ENCODE measurements at places on chromosomes 3 and 15.

DNA sequence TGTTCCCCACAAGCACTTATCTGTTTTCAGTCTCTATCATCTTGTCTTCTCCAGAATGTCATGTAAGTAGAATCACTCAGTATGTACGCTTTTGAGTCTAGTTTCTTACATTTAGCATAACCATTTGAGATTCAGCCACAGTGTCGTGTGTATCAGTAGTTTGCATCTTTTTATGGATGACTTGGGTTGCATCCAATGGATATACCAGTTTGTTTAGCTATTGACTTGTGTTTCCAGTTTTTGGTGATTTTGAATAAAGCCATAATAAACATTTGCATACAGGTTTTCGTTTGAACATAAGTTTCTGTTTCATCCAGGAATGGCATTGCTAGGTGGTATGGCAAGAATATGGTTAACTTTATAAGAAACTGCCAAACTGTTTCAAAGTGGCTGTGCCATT, 12.1 kb downstream of the GRIP2 start:
- DNase-seq: no peak

DNA sequence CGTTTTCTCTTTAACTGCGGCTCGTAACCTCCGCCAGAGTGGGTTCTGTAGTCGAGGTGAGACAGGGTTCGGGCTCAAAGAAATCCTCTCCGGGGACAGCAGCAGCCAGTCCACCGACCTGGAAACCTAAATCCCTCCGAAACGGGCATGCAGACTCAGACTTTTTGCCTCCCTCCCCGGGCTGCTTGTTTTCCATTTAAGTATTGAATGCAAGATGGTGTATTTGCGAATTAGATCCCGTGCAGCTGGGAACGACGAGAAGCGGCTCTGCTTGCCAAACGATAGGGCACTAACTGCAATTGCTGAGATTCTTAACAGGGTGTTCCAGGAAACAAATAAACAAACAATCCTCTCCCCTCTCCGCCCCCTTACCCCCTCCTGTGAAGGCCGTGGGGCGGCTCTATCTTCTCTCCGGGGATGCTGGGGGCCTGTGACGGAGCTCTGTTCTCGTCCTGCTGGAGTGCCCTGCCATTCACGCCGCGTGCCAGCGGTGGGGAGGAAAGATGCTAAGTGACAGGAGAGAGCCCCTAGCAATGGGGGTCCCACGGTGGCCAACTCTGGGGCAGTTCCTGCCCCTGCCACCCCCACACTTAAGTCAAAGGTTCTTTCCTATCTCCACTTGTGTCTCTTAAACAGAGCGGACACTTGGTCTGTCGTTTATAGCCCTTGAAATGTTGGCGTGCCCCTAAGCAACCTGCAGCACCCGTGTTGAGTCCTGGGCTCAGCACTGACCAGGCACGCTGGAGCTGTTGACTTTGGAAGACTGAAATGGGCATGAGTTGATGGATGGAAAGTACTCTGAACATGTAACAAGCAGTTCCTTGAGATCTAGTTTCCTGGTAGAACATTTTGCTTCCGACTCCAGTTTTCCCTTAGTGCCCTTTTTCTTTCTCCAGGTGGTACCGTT, 1.3 kb upstream of the ETV5 start:
- peak; percentile 35 for DNase-seq

- peak; percentile 50 for DNase-seq
Observed at GRCh38 chr15:63630036-63630751, 33.0 kb downstream of the FBXL22 start.

DNA sequence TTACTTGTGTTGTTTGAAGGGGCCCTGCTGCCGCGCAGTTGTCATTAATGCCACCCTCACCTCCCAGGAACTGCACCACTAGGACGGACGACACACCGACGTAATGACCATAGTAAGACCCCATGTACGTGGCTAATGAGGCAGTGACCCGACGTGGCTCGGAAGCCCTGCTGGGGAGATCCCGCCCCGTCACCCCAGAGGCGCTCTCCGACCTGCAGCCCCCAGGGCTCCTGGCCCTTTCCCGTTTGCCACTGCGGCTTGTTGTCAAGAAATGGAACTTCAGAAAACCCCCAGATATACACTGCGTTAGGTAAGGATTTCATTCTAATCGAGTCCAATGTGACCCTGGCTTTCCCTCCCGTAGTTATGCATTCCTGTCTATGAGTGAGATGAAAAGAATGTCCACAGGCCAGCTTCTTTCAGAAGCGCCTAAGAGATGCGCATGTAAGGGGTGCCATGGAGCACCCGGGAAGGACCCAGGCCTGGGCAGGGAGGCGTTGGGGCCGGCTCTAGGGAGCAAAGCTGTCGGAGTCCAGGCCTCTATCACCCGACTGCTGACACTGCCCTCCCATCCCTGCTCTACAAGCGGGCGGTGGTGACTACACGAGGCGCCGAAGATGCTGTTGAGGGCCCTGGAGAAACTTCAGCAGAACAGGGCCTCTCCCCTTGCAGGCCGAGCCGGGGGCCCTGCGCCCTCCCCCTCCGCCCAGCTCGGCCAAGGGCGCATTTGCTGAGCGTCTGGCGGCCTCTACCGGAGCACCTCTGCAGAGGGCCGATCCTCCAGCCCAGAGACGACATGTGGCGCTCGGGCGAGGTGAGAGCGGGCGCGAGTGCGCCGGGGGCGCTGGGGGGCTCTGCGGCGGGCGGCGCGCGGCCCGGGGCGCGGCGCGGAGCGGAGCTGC, at the start of gene GABRA5:
Gene GABRA5, plus strand, starts transcription at position 765 of the 902 bp plus-strand sequence. CDS start 2,187 bp downstream, outside the sequence.
- DNase-seq: peak; percentile 43

DNA sequence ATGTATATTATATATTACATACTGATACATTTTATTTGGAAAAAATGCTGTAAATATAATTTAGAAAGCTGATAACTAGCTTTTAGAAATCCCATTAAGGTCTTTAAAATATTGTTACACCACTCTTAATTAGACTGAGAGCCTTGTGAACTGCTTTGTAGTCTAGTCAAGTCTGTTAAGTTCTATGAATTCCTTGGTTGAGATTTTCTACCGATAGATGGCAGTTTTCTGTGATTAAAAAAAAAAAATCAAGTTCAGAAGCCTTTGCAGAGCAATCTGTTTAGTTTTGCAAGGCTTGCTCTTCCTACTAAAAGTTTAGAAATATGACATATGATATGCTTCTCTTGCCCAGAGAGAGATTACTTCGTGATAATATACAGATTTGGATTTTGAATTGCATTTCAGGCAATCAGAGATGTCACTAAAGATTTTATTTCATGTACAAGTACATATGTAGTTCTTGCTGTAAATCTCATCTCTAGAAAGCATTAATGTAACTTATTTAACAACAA, 60.4 kb upstream of the SLITRK3 start:
- DNase-seq: no peak

DNA sequence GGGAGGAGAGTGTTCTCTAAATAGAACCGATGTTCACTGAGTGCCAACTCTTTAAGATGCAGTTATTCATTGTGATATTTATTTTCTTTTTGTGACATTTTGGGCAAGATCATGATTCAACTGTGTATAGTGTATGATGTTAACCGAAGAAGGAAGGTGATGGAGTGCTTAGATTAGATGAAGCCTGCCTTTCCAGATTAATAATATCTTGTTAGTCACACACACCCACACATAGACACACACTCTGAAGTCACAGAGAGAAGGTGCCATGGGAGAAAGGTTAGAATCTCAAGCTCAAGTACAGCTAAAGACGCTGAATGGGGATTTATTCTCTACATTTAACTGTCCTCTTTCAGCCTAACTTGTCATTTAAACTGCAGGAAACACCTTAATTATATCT, 77.0 kb downstream of the SLC9A9 start:
- DNase-seq: no peak

DNA sequence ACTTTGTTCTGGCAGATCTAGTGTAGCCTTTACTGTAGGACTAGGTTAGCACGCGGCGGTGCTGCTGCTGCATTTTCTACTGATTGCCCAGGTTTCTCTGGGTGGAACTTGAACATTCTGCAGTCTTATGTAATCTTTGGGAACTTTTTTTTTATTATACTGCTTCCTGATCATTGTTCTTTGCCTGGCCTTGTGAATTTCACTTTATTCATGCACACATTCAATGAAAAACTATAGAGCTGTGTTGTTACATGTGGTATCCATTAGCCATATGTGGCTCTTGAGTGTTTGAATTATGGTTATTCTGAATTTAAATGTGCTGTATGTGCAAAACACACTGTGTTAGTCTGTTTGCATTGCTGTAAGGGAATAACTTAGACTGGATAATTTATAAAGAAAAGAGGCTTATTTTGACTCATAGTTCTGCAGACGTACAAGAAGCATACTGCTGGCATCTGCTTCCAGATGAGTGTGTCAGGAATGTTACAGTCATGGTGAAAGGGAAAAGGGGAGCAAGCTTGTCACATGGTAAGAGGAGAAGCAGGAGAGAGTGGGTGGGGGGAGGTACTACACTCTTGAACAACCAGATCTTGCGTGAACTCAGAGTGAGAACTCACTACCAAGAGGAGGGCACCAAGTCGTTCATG, 26.5 kb downstream of the MEF2A start:
- no peak for DNase-seq

GRCh38 chr15:86588413-86588812, 508.7 kb downstream of the AGBL1 start:
- DNase-seq: no peak

DNA sequence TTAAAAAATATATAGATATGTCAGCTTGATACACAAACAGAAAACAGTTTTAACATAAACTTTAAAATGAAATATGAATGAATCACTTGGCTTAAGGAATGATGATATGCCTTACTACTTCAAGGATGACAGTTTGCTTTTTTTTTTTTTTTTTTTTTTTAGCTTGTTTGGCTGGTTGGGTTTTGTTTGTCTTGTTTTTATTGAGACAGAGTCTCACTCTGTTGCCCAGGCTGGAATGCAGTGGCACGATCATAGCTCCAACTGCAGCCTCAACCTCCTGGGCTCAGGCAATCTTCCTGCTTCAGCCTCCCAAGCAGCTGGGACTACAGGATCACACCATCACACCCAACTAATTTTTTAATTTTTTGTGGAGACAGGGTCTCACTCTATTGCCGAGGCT, 14.5 kb downstream of the LRRC2 start:
- no peak for DNase-seq

DNA sequence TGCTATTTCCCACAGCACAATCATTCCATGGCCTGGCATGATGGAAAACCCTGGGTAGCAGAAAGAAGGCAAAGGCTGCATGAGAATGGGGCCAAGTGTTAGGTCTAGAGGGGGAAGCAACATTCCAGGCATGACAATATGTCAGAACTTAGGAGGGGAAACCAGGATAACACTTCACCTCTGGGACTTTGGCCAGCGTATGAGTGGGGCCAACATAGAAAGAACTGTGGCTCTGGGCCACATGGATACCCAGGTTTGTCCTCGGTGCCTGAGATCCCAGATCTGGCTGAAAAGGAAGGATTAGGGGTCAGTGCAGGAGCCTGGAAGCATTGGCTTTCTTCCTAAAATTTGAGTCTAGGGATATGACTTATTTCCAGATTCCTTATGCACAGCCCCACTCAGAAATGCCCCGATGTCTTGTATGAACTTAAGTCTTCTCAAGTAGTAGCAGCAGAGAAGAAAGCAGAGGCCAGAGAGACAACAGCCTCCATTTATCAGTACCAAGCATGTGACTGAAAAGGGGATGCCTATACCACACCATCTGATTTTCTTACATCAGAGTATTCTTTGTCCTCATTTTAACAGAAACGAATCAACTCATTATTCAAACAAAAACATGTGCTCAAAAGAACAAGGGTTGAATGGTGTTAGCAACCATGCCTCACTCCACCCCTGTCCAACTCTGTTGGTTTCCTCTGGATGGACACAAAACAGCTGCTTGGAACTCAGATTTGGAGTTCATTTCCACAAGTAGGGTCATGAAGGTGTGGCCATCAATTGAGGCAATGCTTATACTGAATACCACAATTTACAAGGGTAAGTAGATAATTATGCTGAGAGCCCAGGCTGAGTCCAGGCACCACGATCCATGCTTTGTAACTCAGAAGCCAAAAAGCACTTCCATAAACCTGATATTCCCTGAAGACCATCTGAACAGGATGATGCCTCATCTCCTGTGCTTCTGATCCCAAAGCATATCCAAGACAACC, 43.7 kb upstream of the NDUFB4 start:
- DNase-seq: no peak

DNA sequence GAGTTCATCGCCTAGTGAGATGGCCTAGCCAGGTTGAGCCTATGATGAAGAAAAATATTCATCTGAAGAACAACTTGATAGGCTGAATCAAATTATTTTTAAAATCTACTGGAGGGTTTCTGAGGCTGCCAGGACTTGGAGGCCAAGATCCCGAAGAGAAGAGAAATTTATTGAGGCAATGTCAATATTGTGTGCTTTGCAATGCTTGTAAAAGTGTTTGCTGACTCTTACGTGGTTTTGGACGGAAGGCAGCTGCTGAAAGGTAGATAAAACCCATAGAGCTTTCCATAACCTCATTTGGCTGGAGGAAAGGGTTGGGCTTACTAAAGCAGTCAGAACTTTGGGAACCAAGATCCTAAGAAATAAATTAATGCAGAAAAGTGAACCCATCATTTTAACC, 361.0 kb upstream of the IL12A start:
- DNase-seq: no peak

GRCh38 chr3:427128-427527, 230.6 kb downstream of the CHL1 start:
- DNase-seq: no peak

DNA sequence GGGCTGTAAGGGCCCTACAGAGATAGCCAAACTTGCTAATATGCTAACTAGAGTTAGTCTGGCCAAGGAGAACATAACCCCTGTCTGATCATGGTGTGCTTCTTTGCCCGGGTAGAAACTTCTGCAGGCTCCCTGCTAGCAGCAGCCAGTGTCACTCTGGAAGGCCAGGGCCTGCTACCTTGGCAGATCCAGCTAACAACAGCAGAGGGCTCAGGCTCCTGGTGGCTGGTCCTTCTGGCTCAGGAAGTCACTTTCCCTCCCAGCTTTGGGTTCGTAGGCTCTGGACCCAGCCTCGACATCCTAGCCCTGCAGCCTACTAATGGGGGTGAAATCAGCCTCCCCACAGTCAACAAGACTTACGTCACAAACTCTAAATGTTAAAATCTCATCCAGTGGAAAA, 373.7 kb upstream of the RGMA start:
- no peak for DNase-seq

GRCh38 chr3:143309705-143310104, 190.1 kb downstream of the CHST2 start:
- no peak for DNase-seq

DNA sequence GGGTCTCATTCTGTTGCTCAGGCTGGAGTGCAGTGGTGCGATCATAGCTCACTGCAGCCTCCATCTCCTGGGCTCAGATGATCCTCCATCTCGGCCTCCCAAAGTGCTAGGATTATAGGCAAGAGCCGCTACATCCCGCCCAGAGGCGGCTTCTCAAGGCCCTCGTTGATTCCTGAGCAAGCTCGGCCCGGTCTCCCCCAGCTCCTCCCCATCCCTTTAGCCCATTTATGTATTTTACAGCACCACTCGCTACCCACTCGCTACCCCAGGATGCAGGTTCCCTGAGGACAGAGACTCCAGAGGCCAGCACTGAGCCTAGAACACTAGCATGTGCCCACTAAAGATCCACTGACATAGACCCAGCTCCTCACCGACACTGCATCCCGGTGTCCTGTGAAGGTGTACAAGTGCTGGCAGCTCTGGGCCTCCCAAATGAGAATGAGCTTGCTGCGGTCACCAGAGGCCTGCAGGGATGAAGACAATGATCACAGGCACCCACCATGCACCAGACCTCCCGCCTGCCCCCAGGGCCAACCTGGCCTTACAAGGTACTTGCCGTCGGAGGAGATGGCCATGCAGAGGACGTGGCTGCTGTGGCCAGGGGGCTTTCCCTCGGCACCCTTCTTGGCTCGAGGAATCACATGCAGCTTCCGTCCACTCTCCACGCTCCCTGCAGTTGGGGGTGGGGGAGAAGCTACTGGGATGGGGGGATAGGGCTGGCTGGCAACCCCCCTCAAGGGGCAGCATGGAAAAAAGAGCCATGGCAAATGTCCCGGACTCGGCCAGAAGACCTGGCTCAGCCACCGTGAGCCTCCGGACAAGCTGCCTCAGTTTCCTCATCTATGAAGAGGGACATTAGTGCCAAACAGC, 5.6 kb downstream of the RRP9 start:
- DNase-seq: no peak
